ENCODE measurements at places on chromosomes 11 and 22. TPM values are rescaled to one million over a fixed set of nuclear protein-coding genes. Genes with fewer than 3 reads are reported as not detected.

- DNase-seq = no peak
Measured at GRCh38 chr11:35709376-35709775, 46.8 kb downstream of the TRIM44 start.

- no peak for DNase-seq
Measured at GRCh38 chr22:19195796-19196731, 17.5 kb upstream of the SLC25A1 start.

DNA sequence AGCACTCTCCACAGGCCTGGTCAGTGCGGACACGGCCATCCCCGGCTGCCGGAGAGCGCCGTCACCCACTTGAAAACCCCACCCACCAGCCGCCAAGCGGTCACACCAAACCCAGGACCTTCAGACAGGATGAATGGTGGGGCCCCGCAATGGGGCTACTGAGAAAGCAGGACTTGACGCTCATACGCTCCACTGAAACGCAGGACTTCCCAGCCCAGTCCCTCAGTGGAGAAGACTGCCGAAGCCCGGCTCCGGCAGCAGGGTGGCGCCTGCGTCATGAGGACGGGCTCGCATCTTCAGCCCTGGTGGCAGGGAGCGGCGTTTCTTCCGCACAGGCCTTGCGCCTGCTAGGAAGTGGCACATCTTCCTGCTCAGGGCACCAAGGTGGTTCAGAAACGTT lies 15.3 kb upstream of the PHLDA2 start:
- DNase-seq = no peak

The FAT3 gene
- under 0.01 TPM for total RNA-seq

The CASP5 gene
- not detected for total RNA-seq
